OCI-M1 (cell line): ENCODE measurements at places on chromosomes 4 and X.
A peak's percentile ranks its signal among the peaks of the same experiment; 100 is the strongest.

DNA sequence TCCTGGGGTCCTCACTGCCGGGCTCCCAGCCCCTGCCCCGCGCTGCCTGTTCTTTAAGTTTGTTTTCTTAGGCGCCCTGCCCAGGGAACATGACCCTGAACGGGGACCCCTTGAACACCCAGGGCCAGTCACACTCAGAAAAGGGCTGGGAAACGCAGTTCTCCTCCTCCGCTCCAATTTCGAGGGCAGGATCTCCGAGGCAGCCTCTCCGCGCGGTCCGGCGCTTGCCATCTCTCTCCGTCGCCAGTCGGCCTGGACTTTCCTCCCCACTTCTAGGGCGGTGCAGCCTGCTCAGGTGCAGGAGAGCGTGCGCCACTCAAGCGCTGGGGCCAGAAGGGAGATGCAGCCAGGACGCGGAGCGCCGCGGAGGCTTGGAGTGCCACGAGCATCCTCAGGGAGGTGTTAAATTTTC is 9.9 kb downstream of the PRDM8 start:
- DNase-seq: no peak

DNA sequence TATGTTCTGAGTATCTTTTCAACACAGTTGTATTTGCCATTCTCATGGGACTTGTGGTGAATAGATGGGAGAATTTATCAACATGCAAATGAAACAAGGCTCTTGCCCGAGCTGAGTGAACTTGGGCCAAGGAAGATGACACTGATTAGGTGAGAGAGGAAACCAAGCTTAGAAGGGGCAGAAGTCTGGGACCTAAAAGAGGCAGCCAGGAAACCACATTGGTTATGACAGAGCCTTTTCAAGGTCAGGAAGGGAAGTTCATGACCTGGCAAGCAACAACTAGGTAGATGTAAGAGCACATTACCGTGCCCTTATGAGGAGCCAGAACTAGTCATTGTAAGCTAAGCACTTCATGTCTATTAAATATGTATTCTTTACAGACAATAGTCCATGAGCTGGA is 590.3 kb downstream of the PACRGL start:
- DNase-seq: no peak

GRCh38 chr4:177596035-177596434 is 153.8 kb upstream of the AGA start:
- DNase-seq: peak; percentile 40

- no peak for DNase-seq
Observed at GRCh38 chr4:52016981-52017380, 3.2 kb downstream of the LRRC66 start.

GRCh38 chrX:40108959-40109287 is 11.2 kb upstream of the BCOR start:
- DNase-seq: peak; percentile 78

DNA sequence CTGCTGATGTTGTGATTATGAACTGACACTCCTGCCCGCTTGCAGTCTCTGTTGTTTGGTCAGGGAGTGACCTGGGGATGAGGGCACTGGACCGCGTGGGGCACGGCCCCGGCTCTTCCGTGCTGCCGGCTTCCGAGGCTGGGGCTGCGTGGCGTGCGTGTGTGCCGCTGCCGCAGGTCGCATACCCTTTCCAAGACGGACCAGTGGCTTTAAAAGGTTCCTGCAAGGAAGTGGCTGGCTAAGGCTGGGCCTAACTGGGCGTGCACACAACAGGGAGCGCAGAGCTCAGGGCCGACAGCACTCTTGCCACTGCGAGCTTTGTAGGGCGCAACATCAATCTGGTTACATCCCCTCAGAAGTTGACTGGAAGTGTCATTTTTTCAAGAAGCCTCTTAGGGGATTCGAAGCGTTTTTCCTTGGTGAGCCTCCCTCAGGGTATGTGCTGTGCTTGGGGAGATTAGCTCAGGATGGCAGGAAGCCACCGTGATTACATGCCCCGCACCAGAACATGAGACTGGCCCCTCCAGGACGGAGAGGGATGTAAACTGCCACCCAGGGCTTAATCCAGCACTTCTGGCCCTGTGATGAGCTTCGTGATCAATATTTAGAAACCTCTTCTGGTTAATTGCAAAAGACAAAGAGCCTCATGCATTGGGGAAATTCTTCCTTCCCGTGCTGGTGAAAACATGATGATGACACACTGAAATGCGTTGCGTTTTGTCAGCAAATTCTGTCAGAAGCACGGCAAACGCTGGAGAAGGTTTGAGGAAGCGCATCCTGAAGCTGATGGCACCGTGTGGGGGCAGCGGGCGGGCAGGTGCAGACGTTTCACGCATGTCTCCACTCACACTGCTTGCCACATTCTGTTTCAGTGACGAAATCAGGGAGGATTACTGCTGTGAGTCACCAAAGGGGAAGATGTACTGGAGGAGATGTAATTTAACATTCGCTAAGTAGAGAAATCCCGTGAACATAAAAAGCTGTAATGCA is 11.1 kb downstream of the MAEA start:
- no peak for DNase-seq

DNA sequence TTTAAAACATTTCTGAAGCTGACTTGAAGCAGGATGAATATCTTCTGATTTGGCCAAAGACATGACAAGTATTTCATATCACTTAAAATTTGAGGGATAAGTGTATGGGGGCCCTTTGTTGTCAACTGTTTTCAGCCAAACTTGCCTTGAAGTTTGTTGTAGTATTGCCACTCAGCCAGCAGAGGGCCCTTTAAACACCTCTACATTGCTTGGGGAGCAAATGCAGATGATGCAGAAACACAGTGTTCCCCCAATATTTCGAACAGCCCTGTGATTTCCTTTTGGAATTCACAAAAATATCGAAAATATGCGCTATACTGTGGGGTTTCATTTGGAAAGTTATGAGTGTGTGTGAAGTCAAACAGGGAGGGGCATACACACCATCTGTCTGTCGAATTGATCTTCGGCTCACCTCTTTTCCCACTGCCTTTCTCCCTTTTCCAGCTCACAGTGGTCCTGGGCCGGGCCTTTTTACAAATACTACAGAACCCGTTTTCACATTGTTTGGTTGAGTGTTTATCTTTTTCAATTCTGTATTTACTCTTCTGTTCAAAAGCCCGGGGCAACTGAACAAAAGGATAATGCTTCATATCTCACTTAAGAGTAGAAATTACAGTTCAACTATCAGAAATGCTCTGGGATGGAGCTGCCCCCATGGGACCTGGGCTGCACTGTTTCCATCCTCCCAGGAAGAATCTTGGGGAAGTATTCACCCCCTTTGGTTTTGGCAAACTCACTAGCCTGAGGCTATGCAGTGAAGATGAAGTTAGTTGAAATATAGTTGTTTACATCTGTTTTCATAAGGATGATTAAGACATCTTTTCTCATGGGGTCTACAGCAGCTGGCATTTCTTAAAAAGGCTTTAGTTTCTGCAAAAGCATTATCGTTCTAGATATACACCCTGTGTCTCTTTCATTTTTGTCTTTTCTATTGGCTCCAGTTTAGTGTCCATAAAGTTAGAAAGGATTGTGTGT is 137.6 kb downstream of the EGF start:
- peak; percentile 46 for DNase-seq

DNA sequence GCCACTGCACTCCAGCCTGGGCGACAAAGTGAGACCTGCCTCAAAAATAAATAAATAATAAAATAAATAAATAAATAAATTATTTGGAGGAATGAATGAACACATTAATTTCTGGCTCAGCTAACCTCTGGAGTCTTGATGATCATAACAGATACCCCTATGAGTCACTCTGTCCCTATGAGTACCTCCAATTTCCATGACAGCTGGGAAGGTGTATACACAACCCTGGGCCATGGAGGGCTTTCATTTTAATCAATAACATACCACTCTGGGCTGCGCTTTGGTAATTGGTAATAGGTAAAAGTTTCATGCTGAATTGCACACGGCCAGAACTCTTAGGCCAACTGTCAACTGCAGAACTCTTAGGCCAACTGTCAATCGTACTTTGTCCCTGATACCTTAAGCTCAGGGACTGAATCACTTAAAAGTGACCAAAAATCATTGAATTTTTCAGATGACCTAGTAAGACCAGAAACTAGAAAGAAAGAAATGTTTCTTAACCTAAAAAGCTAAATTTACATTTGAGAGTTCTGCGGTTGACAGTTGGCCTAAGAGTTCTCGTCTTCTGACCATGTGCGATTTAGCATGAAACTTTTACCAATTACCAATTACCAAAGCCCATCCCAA is 112.4 kb downstream of the ATP11C start:
- DNase-seq: no peak

- no peak for DNase-seq
Observed at GRCh38 chr4:28015996-28016395, 1155.4 kb downstream of the STIM2 start.

DNA sequence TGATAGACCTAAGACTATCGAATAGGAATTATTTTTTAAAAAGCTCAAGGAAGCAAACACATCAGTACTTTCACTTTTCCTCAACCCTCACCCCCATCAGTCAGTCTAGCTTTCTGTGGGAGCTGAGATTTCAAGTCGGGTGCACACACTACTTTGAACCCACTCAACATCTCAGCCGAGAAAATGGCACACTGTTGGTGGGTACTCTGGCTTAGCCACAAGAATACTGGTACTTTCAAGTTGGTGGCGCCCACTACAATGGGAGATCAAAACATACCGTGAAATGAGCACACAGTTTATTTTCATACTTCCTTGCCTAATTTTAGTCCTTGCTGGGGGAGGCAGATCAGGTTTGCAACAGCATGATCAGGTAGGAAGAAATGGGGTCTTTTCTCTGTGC is 10.2 kb downstream of the CD40LG start:
- no peak for DNase-seq

GRCh38 chrX:86369847-86370630 is 221.8 kb downstream of the DACH2 start:
- DNase-seq: no peak

- DNase-seq: no peak
Observed at GRCh38 chr4:56870946-56871345, 36.8 kb upstream of the REST start.

DNA sequence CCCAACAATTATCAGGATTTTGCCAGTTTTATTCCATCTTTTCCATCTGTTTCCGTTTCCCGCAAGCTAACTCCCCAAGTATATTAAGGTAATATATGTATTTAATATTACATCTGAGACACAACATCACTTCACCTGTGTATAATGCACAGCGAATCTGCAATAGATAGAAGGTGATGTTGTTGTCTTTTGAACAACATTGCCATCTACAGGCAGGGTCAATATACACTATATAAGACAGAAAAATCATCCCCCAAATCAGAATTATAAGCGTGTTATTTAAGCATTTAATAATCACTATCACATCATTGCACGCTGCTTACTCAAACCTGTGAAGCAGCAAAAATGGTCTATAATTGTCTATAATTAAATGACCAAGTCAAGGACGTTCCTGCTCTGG is 1115.5 kb downstream of the NLGN4X start:
- DNase-seq: peak; percentile 60

GRCh38 chrX:84188320-84188834 is 378 bp upstream of the RPS6KA6 start:
- DNase-seq: no peak

GRCh38 chrX:97452283-97452682 is 568.6 kb downstream of the RPA4 start:
- DNase-seq: no peak

GRCh38 chr4:33658971-33659370 is 2585.3 kb downstream of the ARAP2 start:
- no peak for DNase-seq

GRCh38 chrX:8044947-8045346 is 117.7 kb upstream of the PNPLA4 start:
- no peak for DNase-seq

GRCh38 chr4:90118527-90119195 is 8.5 kb upstream of the CCSER1 start:
- DNase-seq: no peak

- no peak for DNase-seq
Observed at GRCh38 chr4:188177997-188178675, 38.9 kb downstream of the TRIML1 start.

GRCh38 chr4:57044279-57044678 is 65.6 kb downstream of the POLR2B start:
- DNase-seq: no peak

- DNase-seq: peak; percentile 83
Observed at GRCh38 chrX:132022198-132022966, 720 bp upstream of the STK26 start.

DNA sequence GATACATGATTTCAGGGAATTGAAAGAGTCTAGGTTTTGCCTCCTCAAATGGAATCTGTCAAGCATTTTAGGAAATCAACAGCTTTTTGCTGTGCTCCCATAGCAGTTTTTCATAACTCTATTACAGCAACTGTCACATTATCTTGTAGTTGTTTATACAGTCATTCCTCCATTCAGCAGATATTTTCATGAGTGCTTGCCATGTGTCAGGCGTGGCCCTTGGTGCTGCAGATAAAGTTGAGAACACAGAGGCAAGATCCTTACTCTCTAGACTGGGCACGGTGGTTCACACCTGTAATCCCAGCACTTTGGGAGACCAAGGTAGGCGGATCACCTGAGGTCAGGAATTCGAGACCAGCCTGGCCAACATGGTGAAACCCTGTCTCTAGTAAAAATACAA is 67.3 kb downstream of the MCUB start:
- DNase-seq: no peak
